ENCODE measurements at places on chromosomes 5 and 9. TPM values are rescaled to one million over a fixed set of nuclear protein-coding genes. Genes with fewer than 3 reads are reported as not detected.
A peak's percentile ranks its signal among the peaks of the same experiment; 100 is the strongest.

WDR38 gene
- not detected for total RNA-seq

SOHLH1 gene
- total RNA-seq = not detected

NUTM2F gene
- total RNA-seq = not detected

ENTREP1 gene
- 5.7 TPM for total RNA-seq

BARHL1 gene
- not detected for total RNA-seq

CCDC152 gene
- 0.23 TPM for total RNA-seq

CARTPT gene
- total RNA-seq = not detected

IFNA13 gene
- total RNA-seq = not detected

MARVELD2 gene
- total RNA-seq = 1.9 TPM

LCN15 gene
- not detected for total RNA-seq

PPP6C gene
- total RNA-seq = 29.8 TPM

MYO10 gene
- total RNA-seq = 76.9 TPM

IFNE gene
- total RNA-seq = 0.39 TPM

OBP2B gene
- not detected for total RNA-seq

SLC36A2 gene
- total RNA-seq = not detected

RETREG1 gene
- total RNA-seq = not detected

DNA sequence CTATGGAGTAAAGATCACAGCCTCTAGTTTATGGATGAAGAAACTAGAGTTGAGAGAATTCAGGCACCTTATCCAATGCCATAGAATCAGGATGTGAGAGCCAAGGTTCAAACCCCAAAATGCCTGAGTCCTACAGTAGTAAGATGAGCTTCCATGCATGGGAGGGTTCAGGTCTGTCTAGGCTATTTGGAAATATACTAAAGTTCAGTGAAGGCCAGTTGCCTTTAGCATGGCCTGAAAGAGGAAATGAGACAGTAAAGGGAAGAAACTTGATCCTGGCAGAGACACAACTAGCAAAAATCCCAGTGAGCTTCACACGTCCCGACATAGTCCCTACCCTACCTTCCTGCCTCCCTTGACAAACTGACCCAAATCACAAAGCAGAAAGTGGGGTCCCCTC, 317.0 kb downstream of the RASEF start:
- DNase-seq = no peak

DNA sequence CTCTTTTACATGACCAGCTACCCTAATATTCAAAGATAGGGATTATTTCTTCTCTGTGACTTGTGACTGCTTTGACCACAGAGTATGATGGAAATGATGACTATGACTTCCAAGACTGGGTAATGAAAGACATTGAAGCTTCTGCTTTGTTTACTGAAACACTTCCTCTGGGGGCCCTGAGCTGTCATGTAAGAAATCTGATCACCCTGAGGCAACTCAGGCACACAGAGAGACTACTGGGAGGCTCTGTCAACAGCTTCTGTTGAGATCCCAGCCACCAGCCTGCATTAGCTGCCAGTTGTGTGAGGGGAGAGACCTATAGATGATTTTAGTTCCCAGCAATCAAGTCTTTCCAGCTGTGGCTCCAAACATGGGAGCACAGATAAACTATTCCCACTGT, 76.5 kb downstream of the KCTD16 start:
- DNase-seq = no peak

GRCh38 chr9:37992924-37993349, 76.1 kb downstream of the SHB start:
- no peak for DNase-seq

- no peak for DNase-seq
These were observed 379.0 kb downstream of the GLIS3 start for GRCh38 chr9:3920604-3921582.

GRCh38 chr9:33329117-33329563, 38.8 kb downstream of the NFX1 start:
- no peak for DNase-seq

GRCh38 chr5:124648902-124649467, 97.5 kb downstream of the ZNF608 start:
- no peak for DNase-seq

DNA sequence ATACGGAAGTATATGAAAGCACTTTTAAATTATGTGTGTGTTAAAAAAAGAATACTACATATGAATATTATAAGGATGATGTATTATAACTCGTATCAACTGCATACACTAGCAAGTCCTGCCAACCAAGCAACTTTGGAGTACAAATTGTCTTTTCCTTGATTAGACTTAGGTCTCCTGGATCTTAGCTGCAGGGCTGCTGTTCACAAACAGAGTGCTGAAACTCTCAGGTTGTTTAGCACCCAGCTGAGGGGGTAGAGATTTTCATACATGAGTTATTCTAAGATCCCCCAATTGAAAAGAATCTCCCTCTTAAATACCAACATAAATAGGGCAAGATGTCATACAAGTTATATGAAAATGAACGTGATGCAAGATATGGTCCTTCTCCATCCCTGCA, 149.8 kb upstream of the TNC start:
- no peak for DNase-seq

GRCh38 chr5:126472538-126472889, 49.3 kb downstream of the GRAMD2B start:
- DNase-seq = no peak

GRCh38 chr9:14775917-14776316, 53.4 kb upstream of the CER1 start:
- no peak for DNase-seq

DNA sequence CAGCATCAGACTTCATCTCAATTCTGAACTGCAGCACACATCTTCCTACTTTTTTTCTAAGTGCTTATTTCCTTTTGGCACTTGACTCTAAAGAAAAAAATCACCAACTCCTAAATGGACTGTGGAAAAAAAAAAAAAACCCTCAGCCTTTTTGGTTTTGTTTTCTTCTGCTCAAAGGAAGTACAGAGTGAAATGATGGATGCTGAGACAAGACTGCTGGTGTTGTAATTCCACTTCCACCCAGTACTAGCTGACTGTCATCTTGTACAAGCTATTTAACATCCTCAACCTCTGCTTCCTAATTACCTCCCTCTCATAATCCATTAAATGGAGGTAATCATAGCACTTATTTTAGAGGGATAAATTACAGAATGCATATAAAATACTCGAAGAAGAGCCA, 171.5 kb upstream of the GNA14 start:
- DNase-seq = no peak

DNA sequence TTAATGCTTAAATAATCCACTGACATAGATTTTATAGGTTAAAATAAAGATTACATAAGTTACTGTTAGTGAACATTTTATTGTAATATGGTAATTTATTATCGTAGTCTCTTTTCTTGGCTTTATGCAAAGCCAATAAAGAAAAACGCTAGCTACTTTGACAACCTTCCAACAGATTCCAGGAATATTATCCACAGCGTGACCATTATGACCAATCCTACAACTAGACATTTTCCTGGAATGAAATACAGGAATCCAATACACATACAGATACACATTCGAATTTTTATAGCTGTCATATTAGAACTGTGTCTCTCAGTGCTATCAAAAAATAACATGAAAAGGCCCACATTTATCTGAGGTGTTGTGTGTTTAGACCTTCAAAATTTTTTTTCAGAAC, 13.1 kb downstream of the RPS23 start:
- no peak for DNase-seq

GRCh38 chr5:73321757-73322436, 126.7 kb downstream of the FOXD1 start:
- no peak for DNase-seq

GRCh38 chr5:139051392-139051791, 146.8 kb downstream of the SIL1 start:
- no peak for DNase-seq

DNA sequence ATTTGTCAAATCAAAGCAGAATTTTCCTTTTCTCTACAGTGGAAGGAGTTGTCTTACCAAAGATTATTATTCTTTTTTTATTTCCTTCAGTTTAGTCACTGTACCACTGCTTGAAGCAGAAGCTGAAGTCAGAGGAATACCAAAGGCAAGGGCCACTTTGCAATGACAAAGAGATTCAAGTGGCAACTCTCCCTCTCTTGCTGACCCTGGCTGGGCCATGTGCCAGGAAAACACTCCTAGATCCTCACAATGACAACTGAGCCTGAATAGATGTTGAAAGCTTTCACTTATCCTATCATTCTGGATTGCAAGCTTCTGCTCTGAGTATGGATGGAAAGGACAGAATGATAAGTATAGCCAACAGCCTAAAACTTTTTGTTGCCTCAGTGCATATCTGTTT, 618.3 kb downstream of the NR2F1-AS1 start:
- DNase-seq = no peak

DNA sequence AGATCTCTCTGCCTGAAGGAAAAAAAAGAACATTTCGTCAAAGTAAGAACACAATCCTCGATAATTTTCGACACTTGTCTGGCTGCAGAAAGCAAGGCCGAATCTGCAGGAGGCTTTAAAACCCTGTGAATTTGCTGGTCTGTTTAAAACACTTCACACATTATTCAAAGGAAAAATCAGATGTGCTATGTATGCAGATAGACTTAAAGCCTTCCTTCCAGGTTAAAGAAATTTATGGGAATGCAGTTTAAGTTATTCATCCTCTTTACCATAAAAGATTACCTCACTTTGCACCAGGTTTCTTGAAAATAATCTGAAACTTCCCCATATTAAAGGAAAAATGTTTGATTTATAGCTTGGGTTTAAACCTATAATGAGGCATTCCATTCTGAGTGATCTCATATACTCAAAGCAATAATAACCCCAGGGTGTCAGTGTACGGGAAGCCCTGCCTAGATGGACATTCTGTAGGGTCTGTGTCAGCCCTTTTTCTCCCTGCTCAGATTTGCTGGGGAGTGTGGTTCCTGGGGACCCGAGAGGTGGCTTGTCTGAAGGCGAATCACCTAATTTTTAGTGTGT, 323.5 kb upstream of the SLC24A2 start:
- no peak for DNase-seq

GRCh38 chr5:77015938-77016569, 14.2 kb upstream of the AGGF1 start:
- DNase-seq = peak; percentile 39

DNA sequence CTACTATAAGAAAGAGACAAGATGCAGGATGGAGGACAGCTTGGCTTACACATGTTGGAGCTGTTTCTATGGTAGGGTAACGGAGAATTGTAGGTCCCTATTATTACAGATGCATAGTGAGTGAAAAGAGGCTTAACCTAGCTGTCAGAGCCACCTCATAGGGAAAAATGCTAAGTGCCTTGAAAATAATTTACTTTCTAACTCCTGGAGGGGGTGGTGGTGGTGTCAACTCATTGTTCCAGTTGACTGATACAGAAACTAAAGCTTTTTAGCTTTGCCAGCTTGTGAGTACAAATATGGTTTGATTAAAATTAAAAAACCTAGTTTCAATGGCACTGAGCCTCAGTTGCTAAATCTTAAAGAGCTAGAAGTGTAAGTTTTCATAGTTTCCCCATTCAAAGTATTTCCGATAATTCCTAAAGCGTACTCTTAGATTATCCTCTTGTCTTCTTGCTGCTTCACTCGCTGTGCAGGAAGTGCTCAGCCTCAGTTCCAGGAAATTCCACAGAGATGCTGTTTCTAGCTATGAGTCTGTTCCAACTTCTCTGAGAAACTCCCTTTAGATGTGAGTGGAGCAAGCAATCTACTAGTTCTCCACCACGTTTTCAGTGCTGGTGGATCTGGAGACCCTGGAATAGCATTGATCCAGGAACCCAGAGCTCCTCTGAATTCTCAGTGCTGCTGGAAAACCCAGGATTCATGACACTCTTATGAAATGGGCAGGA, 265.2 kb downstream of the DMAC1 start:
- no peak for DNase-seq

GRCh38 chr9:122097679-122098315, 4.7 kb upstream of the TTLL11 start:
- no peak for DNase-seq

- no peak for DNase-seq
These were observed 132.5 kb downstream of the ZSWIM6 start for GRCh38 chr5:61464512-61464911.

DNA sequence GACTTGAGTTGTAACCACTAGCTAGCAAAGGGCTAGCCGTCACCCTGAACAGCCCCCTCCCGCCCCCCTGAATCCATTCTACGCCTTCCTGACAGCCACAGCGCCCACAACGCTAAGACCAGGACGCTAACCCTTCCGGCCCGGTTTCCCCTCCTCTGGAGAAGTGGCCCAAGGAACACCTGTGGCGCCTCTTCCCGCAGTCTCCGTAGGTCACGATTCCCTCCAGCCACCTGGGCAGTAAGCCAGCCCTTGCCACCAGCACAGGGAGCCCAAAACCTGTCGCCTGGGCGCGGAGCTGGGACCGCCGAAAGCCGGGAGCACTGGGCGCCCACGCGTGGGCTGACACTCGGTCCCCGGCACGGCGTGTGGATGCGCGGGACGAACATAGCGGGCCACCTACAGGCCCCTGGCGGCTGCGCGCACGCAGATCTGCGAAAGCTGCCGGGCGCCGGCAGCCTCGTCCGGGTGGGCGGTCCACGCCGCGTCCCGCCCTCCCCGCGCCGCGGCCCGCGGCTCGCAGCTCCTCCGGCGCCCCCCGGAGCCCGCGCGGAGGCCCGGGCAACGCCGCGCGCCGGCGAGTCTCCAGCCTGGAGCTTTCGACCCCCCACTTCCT, 596 bp downstream of the IRF1 start:
- DNase-seq = no peak

DNA sequence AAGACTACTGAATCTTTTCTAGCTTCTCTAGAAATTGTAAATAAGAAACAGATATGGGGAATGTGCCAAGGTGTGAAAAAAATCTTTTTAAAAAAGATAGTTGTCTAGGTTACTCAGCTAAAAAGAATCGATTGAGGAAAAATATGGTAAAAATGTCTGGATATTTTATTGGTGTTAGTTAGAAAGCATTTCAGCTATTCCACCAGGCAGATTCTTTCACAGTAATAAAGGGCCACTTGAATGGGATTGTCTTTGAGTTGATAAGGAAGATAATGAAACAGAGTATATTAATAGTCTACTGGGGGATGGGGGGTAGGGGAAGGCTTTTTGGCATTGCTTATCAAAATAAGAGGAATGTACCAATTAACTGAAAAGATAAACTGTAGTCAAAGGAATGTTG, 51.9 kb downstream of the SLIT3 start:
- no peak for DNase-seq

- no peak for DNase-seq
These were observed 13.7 kb downstream of the NUDT2 start for GRCh38 chr9:34343090-34343489.

GRCh38 chr5:93890657-93891056, 149.3 kb upstream of the POU5F2 start:
- DNase-seq = no peak

DNA sequence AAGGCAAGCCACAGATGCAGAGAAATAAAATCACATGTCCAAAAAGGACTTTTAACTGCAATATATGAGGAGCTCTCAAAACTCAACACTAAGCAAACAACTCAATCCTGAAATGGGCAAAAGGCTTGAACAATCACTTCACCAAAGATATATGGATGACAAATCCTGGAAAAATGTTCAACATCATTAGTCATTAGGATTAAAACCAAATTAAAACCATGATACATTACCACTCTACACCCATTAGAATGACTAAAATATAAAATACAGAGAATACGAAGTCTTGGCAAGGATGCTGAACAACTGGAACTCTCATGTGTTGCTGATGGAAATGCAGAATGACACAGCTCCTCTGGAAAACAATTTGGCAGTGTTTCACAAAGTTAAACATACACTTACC, 277.4 kb downstream of the TLE1 start:
- no peak for DNase-seq
